Mesendoderm (in vitro differentiated cells): ENCODE measurements at places on chromosomes 1 and 21.

DNA sequence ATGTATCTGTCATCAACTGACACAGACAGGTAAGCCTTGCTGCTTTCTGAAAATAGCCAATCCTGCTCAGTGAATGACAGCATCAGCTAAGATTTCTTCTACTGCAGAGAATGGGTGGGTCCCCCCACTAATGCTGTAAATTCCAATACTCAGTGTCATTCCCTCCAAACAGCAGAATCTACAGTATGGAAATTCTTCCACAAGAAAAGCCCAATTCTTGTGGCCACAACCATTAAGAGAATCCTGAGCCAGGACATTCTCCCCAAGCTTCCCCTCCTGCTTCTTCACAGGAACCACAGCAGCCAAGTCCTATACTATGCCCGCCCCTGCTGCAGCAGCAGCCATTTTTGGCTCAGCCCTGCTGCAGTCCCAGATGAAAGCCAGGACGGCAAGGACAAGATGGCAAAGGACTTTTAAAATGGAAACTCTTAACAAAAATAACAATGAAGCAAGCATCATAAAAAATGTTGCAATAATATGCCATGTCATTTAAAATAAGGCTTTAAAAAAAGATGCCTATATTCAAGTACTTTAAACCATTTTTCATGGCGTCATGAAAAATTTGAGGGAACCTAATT, 26.8 kb downstream of the EIF4G3 start:
- peak; percentile 94 for DNase-seq

DNA sequence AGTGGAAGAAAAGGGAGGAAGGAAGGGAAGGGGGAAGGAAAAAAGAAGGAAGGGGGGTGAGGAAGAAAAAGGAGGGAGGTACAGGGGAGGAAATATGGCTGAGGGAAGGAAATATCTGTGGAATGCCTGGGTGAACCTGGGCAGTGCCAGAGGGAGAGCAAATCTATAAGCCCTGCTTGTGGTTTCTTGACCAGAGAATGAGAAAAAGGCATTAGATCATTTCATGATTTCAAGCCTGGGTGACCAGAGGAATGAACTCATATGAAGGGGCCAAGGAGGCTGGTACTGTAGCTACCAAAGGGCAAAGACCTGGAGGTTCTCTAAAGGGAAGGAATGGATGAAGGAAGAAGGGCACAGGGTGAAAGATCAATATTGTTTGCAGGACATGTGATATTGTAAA, 31.4 kb downstream of the GNG12 start:
- DNase-seq, result no peak

GRCh38 chr1:81197591-81197990, 603.1 kb upstream of the ADGRL2 start:
- DNase-seq, result no peak

GRCh38 chr1:17287130-17287776, 20.7 kb upstream of the PADI4 start:
- DNase-seq, result peak; percentile 18

GRCh38 chr1:32045772-32046171, 27.0 kb upstream of the TMEM39B start:
- DNase-seq, result no peak

- DNase-seq, result no peak
Measured at GRCh38 chr1:8472668-8473067, 154.8 kb downstream of the SLC45A1 start.

DNA sequence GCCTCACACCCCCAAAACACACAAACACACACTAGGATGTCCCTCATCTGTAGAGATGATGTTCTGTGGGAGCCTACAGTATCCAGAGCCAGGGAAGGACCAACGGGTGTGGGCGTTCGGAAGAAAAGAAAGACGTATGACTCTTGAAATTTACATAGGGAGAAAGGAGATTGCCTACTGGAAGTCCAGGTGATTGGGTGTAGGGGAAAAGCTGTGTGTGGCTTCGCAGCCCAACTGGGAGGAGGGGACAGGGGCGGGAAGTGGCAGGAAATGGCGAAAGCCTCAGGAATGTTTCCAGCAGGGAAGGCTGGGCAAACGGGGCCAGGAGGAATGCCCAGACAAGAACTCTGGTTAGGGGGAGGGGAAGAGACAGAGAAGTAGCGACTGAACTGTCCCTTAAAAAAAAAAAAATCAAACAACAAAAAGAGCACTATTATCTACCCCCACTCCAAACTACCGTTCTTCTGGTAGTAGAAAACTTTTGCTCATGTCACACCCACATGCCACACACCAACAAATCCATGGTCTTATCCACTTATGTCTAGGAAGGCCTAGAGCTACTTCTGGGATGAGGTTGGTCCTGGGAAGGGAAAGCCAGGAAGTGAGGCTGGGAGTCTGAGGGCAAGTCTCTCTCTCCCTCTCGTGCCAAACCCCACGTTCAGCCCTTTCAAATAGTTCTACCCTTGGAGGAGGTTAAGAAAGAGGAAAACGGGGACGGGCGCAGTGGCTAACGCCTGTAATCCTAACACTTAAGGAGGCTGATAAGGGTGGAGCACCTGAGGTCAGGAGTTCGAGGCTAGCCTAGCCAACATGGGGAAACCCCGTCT, 1.8 kb upstream of the CKS1B start:
- DNase-seq, result peak; percentile 99

DNA sequence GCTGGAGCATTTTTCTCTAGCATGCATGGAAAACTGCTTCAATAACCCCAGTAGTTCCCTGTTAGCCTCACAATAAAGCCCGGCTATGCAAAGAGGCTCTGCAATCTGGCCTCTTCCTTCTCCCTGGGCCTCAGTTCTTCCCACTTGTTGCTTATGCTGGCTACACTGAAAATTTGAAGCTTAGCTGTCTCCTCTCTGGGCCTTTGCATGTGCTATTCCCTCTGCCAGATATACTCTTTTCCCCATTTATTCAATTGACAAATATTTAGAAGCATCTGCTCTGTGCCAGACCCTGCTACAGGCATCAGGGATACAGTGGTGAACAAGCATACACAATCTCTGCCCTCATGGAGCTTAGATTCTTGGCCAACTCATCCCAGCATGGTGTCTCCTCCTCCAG, 15.3 kb downstream of the CRYBG2 start:
- DNase-seq, result no peak
